Effector memory CD8-positive, alpha-beta T cell (primary cell): ENCODE measurements at places on chromosomes 4 and X.

GRCh38 chr4:140743194-140743931, 12.8 kb downstream of the TBC1D9 start:
- peaks cover 1% of the 10 kb centered on the region for H3K4me1 ChIP-seq
- H3K27me3 ChIP-seq: peaks cover 11% of the 10 kb centered on the region
- H3K36me3 ChIP-seq: no peaks in the 10 kb centered on the region
- H3K4me3 ChIP-seq: no peak overlapping the region
- no peak for DNase-seq

GRCh38 chrX:7925867-7926472, 1.2 kb downstream of the PNPLA4 start:
- H3K36me3 ChIP-seq: peaks cover 13% of the 10 kb centered on the region
- H3K27me3 ChIP-seq: no peaks in the 10 kb centered on the region
- H3K27ac ChIP-seq: no peak overlapping the region
- peak; percentile 34 for DNase-seq

DNA sequence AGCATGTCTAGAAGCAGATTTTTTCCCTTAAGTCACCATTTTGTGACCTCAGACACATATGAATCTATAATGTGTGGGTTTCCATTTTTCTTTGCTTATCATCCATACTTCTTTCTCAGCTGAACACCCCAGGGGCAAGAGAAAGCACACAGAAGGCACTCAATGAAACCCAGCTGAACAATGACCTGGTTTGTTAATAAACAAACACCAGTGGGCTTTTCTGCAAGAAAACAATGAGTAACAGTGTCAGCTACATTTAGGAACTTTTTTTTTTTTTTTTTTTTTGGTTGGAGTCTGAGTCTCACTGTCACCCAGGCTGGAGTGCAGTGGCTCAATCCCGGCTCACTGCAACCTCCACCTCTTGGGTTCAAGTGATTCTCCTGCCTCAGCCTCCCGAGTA, 40.7 kb upstream of the KLF3 start:
- no peak overlapping the region for H3K27ac ChIP-seq
- no peaks in the 10 kb centered on the region for H3K27me3 ChIP-seq
- DNase-seq: no peak
- peaks cover 2% of the 10 kb centered on the region for H3K4me1 ChIP-seq

- H3K27ac ChIP-seq: no peak overlapping the region
- DNase-seq: no peak
- no peaks in the 10 kb centered on the region for H3K36me3 ChIP-seq
- H3K4me3 ChIP-seq: no peak overlapping the region
- H3K4me1 ChIP-seq: no peaks in the 10 kb centered on the region
- no peaks in the 10 kb centered on the region for H3K27me3 ChIP-seq
These were observed 76.8 kb upstream of the GC start for GRCh38 chr4:71860643-71861042.

DNA sequence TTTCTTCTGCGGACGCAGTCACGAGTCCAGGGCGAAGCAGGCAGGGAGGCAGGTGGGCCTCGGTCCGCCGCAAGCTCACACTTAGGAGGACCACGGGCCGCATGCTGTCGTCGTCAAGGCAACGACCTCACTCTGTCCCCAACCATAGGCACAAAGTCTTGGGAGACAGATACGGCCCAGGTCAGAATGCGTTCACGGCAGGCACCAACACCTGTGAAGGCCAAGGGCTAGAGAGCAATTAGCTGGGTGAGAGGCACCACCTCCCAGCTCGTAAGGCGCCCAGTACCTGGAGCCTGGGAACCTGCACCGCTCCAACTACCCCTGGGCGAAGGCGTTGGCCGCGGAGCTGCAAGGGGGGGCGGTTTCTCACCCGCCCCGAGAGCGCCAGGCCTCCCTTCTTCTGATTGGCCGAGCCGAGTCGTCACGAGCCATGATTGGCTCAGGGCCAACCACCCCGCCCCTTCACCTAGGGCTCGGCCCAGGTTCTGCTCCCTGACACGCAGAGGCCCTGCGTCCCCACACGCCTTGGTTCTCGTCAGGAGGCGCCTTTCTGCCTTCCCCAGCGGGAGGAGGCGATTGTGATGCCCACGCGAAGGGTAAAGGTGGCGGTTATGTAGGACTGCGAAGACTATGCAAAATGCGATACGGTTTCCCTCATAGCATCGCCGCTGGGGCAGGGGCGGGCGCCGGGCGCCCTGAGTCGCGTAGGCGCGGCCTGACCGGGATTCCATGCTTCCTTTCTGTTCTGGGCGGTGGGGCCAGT, at the start of gene CDKL2:
Gene CDKL2 (minus strand): TSS at position 355 of the 763 bp plus-strand sequence. CDS start 4,540 bp downstream, outside the sequence.
- DNase-seq: peak; percentile 93
- peak within 1 kb of the TSS; percentile 95 for H3K4me3 ChIP-seq
- H3K27ac ChIP-seq: peak within 1 kb of the TSS; percentile 72
- no peaks in the 10 kb centered on the region for H3K27me3 ChIP-seq
- H3K36me3 ChIP-seq: peaks cover 11% of the 10 kb centered on the region
- peaks cover 10% of the 10 kb centered on the region for H3K4me1 ChIP-seq

- H3K4me3 ChIP-seq: no peak overlapping the region
- H3K27me3 ChIP-seq: no peaks in the 10 kb centered on the region
- no peak for DNase-seq
These were observed 140.7 kb downstream of the BTC start for GRCh38 chr4:74653331-74654229.

DNA sequence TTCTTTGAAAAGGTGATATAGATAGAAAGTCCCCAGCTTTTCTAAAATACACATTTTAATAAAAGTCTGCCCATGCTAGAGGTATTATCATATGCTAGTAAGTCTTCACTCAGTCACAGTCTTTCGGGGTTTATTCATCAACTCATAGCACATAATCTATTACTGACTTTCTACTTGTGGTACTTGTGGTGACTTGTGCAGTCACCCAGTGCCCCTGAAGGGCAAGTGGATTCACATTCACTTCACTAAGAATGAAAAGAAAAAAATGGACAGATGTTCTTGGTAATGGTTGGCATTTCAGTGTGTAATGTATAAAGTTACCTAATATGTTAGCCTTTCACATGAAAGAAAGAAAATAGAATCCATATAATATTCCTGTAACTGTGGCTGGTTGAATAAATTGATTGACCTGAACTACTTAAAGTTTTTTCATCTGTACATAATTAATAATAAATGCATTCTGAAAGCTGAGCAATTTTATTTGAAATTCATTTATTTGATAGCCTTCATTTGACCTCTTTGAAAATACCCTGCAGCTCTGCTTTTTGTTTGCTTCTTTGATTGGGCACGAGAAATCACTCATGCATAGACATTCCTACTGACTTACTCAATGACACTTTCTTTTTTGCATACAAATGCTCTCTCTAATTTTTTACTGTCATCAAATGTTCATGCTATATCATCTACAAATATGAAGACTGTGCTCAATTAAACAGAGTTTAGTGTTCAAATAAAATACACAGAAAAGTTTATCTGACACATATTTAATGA, 39.5 kb upstream of the ZNF330 start:
- H3K36me3 ChIP-seq: no peaks in the 10 kb centered on the region
- no peaks in the 10 kb centered on the region for H3K4me1 ChIP-seq
- no peak overlapping the region for H3K27ac ChIP-seq

GRCh38 chrX:120308959-120309872, 2.0 kb downstream of the TMEM255A start:
- DNase-seq: peak; percentile 60
- H3K36me3 ChIP-seq: peaks cover 8% of the 10 kb centered on the region
- peaks cover 19% of the 10 kb centered on the region for H3K4me1 ChIP-seq
- H3K27me3 ChIP-seq: peaks cover 6% of the 10 kb centered on the region
- H3K4me3 ChIP-seq: peak overlapping the region; percentile 79
- peak overlapping the region; percentile 89 for H3K27ac ChIP-seq

DNA sequence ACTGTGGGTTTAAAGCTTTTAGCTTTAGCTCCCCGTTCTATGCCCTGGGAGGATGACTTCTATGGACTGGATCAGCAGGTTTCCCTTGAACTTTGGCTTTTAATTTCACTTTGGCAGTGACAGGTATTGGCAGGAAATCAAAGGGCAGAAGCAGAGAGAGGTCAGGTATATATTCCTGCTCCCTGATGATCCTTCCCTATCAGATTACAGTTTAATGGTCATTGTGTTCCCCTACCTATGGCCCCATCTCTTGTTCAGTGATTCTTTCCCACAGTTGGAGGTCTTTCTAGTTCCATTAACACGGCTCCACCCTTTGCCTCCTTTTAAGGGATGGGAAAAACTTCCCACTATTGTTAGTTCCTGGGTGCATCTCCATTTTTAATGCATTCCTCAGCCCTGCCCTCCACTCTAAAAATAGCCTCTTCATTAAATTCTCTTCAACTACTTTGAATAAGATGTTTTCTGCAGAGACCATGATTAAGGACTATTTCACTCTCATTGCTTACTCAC, 107.8 kb upstream of the TMEM47 start:
- H3K4me1 ChIP-seq: no peaks in the 10 kb centered on the region
- H3K27ac ChIP-seq: no peak overlapping the region
- no peaks in the 10 kb centered on the region for H3K36me3 ChIP-seq
- H3K27me3 ChIP-seq: no peaks in the 10 kb centered on the region

GRCh38 chr4:82789025-82789776, 9.4 kb downstream of the SCD5 start:
- H3K36me3 ChIP-seq: no peaks in the 10 kb centered on the region
- H3K4me3 ChIP-seq: no peak overlapping the region
- H3K4me1 ChIP-seq: peaks cover 2% of the 10 kb centered on the region
- DNase-seq: no peak

DNA sequence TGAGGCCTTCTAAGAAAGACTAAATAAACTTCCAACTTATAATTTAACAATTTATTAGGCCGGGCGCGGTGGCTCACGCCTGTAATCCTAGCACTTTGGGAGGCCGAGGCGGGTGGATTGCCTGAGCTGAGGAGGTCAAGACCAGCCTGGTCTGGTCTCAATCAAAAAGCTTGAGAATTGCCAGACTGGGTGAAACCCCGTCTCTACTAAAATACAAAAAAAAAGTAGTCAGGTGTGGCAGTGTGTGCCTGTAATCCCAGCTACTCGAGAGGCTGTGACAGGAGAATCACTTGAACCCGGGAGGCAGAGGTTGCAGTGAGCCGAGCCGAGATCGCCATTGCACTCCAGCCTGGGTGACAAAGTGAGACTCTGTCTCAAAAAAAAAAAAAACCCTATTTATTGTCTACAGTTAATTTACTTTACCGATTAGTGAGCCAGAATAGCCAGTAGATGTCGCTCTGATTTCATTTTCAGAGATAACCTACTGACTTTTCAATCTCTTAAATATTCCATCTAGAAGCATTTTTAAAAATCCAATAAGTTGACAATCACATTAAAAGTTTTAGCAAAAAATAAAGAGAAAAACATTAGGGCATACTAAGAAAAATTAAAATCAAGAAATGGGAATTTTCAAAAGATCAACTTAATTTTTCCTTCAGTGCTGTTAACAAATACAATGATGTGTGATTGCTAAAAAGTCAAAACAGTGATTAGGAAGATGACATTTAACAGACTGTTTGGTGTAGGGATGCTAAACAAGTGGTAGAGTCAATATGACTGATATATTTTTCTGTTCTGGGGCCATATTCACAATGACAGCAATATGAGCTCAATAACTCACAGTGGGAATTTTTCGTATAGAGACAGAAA, 4.3 kb upstream of the SHROOM3 start:
- no peaks in the 10 kb centered on the region for H3K4me1 ChIP-seq
- H3K36me3 ChIP-seq: no peaks in the 10 kb centered on the region
- H3K27me3 ChIP-seq: peaks cover 12% of the 10 kb centered on the region
- no peak for DNase-seq

GRCh38 chr4:101190751-101191150, 156.6 kb downstream of the PPP3CA start:
- no peak for DNase-seq
- H3K27ac ChIP-seq: peak overlapping the region; percentile 41
- H3K36me3 ChIP-seq: peaks cover 15% of the 10 kb centered on the region
- peaks cover 20% of the 10 kb centered on the region for H3K4me1 ChIP-seq

DNA sequence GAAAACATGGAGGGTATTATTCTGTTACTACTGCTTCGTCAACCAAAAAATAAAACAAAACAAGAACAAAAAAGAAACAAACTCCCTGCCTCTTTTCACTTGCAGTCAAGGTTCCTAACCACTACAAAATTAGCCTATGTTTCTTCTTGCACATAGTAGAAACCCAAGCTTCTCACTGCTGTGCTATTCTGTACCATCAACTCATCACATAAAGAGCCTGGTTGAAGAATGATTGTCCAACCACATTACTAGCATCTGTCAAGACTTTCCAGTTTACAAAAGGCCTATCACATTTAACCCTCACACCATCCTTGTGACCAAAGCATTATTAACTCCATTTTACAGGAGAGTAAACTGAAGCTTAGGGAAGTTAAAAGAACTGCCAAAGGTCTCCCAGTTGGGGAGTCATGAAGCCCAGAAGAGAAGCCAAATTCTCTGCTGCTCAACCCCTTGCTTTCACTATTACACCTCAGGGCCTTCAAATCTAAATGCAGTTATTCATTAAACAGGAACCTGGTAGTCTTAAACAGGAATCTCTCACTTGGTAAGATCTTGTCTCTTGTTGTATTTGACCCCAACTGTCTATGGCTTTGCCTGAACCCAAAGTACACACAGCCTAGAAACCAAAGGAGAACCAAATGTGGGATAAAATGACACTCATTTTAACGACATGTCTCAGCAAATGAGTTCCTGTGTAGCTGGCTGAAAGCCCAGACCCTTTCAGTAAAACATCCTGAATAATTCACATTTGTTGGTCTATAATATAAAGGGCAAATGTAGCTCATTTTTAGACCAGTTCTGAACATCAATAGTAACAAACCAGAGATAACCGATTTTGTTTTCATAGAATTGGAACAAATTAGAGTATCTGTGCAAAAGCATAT, 8.6 kb downstream of the F9 start:
- H3K4me3 ChIP-seq: no peak overlapping the region
- no peaks in the 10 kb centered on the region for H3K4me1 ChIP-seq
- no peaks in the 10 kb centered on the region for H3K36me3 ChIP-seq
- H3K27ac ChIP-seq: no peak overlapping the region
- DNase-seq: no peak
- no peaks in the 10 kb centered on the region for H3K27me3 ChIP-seq

GRCh38 chr4:109295081-109295480, 7.4 kb downstream of the COL25A1 start:
- peaks cover 17% of the 10 kb centered on the region for H3K27me3 ChIP-seq
- H3K4me1 ChIP-seq: no peaks in the 10 kb centered on the region
- no peak overlapping the region for H3K27ac ChIP-seq
- DNase-seq: no peak
- no peaks in the 10 kb centered on the region for H3K36me3 ChIP-seq

DNA sequence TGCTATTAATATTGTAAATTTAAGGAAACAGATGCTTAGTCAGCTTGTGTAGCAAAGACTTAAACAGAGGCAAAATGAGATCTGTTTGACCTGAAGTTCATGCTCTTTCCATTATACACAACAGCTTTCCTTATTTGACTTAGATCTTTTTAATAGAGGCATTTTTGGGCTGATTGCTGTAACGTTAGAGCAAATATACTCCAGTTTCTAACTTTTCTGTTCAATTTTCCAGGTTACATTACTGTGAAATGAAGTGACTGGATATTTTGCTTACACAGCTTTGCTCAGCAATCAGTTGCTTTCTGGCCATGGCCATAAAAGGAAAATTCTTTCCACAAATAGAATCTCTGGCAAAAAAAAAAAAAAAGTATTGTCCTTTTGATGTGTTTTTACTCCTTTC, 146.2 kb downstream of the PCDH7 start:
- no peak overlapping the region for H3K4me3 ChIP-seq
- H3K27me3 ChIP-seq: no peaks in the 10 kb centered on the region
- no peaks in the 10 kb centered on the region for H3K36me3 ChIP-seq
- H3K27ac ChIP-seq: no peak overlapping the region
